ENCODE measurements at places on chromosomes 11 and 22. TPM values are rescaled to one million over a fixed set of nuclear protein-coding genes. Genes with fewer than 3 reads are reported as not detected.

SLC22A9 gene
- not detected for total RNA-seq

FBXO7 gene
- total RNA-seq, result 106 TPM

RPS25 gene
- 451 TPM for total RNA-seq

CHKB gene
- total RNA-seq, result 28.8 TPM

FXYD6 gene
- 253 TPM for total RNA-seq

RBMXL2 gene
- total RNA-seq, result 0.55 TPM

LDLRAD3 gene
- 25.6 TPM for total RNA-seq
